ENCODE measurements at places on chromosomes 4 and X.
A peak's percentile ranks its signal among the peaks of the same experiment; 100 is the strongest.

- no peak for DNase-seq
Measured at GRCh38 chr4:81884986-81885385, 413.3 kb upstream of the RASGEF1B start.

DNA sequence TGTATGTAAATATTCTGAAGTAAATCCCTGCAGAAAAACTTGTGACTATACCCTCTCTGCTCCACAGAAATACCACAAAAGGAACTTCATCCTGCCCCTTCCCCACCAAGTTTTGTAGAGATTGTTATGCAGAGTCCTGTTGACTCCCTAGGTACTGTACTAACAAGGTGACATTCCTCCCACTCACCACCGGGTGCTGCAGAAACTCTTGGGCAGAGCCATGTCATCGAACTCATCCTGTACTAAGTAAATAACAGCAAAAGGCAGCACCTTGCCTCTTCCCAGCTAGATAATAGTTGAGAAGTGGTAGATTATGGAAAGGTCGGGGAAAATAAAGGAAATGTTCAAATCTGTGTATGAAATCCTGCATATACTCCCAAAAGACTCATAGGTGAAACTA is 233.3 kb downstream of the STPG2 start:
- no peak for DNase-seq

DNA sequence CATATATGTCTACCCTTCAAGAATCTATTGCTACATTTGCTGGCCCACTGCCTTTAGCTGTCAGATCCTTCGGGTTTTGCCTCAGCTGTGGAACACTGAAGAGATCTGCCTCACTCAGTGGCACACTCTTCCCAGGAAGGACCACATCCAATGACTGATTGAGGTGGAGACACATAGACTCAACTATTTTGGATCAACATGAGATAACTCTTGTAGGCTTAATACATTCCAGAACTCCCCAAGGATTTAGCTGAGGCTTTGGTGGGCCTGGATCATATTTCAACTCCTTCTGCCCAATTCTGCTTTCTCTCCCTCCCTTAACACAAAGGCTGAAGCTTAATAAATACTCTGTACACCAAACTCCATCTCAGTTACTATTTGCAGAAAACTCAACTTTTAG is 100.5 kb downstream of the CORIN start:
- no peak for DNase-seq

DNA sequence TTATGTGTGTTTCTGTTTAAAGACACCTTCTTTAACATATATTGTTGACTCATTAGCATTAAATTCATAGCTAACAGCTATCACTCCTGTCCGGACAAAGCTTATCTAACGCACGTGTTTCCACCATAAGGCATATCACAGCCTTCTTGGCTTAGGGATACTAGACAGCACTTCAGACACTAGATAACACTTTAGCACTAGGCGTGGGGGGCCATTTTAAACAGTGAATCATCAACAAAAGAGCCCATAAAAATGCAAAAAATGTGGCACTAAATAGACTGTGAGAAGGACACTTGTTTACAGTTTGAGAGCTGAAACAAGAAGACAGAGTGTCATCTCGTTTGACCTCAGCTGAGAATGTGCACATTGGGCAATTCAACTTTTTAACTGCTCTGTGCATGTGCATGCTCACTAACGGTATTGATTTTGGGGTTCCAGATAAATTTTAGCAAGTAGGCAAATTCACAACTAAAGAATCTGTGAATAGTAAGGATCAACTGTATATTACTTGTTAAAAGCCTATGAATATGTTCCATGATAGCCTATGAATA is 58.9 kb upstream of the RAI2 start:
- DNase-seq: no peak

DNA sequence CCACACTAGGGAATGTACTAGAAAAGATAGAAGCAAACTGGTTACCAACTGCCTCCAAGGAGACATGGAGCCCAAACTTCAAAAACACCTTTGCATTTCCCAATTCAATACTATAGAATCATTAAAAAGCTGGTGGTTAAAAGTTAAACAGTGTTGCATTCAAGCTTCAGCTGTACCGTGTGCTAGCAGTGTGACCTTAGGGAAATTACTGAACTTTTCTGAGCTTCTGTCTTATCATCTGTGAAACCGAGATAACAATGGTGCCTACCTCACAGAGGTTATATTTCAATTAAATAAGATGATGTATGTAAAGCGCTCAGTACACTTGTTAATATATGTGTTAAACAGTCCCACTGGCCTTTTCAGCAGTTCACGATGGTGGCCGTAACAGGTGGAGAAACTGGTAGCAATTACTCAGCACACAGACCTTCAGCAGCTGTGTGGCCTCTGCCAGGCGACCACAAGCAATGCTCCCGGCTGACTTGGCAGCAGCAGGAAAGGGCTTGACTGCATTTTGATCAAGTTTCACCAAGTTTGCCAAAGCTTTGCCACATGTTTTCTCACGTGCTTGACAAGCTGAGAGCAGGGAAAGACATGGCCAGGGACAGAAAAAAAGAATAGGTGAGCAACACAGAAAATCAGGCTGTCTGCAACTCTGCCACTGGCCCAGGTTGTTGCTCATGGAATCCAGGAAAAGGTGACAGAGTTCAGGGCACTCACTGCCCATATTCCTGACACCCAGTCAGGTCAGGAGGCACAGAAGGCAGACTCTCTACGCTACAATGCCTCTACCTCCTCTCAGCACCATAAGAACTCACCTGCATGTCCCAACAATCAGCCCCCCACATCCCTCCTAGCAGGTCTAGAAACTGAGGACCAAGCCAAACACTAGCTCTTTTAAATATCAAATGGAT is 72.1 kb downstream of the PARM1 start:
- no peak for DNase-seq

DNA sequence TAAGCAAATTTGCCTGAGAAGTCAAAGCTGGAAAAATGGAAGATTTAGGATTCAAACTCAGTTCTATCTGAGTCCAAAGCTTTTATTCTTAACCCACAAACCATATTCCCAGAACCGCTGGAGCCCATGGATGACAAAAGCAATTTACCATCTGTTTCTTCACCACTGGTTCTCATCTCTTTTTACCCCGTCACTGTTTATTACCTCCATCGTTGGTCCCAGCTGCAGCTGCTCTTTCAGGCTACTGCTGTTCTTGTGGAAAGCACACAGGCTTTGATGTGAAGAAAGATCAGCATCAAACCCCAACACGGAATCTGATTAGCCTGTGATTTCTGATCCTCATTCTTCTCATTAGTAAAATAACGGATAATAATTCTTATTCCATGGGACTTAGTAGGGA is 9.5 kb downstream of the FBXO8 start:
- no peak for DNase-seq

GRCh38 chr4:36823199-36823967 is 421.2 kb upstream of the NWD2 start:
- DNase-seq: no peak

GRCh38 chr4:169189372-169189771 is 81.4 kb downstream of the SH3RF1 start:
- DNase-seq: no peak

GRCh38 chr4:150938417-150938816 is 76.7 kb downstream of the LRBA start:
- DNase-seq: no peak

- no peak for DNase-seq
Measured at GRCh38 chr4:145414226-145414625, 67.4 kb upstream of the SMAD1 start.

- DNase-seq: no peak
Measured at GRCh38 chrX:81537723-81538122, 335.8 kb downstream of the SH3BGRL start.

DNA sequence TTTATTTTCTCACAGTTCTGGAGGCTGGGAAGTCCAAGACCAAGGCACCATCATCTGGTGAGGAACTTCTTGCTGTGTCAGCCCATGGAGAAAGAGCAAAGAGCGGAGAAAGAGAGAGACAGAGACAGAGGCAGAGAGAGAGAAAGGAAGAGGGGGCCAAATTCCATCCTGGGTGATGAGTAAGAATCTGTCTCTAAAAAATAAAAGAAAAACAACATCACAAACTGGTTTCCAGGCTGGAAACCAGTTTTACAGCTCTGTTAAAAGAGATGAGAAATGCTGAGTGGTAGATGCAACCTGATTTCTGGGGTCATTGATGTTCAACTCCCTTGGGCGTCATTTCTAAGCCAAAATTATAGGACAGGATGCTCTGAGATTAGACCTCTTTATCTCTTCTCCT is 72.9 kb downstream of the SHOX start:
- DNase-seq: no peak

DNA sequence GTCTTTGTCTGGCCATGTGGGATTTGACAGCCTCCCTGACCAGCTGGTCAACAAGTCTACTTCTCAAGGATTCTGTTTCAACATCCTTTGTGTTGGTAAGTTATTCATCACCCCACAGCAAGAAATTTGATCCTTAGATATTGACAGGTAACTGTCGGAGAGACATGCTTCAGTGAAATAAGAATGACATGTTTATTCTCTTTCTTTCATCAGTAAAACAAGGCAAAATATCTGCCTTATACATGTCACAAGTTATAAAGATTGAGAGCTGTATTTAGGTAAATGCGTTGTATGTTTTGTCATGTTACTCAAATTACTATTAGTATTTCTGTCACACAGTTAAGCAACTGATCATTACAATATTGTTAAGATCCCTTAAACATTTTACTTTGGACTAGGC is 46.9 kb downstream of the SEPTIN11 start:
- no peak for DNase-seq

DNA sequence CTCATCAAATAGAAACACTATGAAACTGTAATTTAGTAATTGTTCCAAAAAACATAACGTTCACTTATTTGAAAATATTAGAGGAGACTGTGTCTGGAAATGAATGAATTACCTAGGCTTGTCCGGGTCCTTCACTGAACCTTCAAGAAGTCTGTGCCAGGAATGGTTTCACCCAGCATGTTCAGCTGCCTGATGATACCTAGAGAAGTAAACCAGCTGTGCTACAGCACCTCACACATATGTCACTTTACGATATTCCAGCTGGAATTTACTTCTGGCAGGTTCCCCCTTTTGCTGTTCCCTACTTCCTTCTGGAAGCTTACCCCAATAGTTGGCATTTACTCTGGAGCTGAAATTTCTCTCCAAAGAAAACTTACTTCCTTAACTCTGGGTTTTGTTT is 906.5 kb downstream of the FAT4 start:
- DNase-seq: no peak

DNA sequence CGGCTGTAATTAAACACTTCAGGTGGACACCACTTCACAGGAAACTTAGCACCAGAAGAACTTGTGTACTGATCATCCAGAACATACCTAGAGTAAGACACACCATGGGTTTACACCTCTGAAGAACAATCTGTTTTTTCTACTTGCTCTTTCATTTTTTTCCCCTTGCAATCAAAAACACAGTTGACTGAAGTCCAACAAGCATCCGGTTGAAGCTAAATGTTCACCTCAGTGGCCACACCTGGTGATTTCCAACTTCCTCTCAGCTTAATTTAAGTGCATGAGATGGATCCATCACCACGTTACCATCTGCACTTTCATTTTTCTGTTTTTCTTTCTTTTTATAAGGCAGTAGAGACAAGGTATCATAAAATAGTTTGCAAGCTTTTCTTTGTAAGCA is 4.9 kb upstream of the TXK start:
- peak; percentile 73 for DNase-seq

DNA sequence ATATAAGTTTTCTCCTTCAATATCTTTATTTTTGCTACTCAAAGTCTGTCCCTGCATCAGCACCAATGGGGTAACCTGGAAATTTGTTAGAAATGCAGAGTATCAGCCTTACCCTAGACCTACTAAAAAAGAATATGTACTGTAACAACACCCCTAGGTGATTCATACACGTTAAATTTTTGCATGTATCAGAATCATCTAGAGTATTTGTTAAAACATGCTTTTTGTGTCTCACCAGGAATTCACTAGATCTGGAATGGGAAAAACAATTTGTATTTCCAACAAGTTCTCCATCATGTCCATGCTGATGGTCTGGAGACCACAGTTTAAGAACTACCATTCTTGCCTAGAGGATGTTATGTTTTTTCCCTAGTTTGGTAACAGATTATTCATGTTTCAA is 196.0 kb upstream of the EDNRA start:
- no peak for DNase-seq

GRCh38 chr4:183635321-183635720 is 23.7 kb downstream of the RWDD4 start:
- DNase-seq: no peak
